ENCODE measurements at places on chromosomes 16 and 17.

DNA sequence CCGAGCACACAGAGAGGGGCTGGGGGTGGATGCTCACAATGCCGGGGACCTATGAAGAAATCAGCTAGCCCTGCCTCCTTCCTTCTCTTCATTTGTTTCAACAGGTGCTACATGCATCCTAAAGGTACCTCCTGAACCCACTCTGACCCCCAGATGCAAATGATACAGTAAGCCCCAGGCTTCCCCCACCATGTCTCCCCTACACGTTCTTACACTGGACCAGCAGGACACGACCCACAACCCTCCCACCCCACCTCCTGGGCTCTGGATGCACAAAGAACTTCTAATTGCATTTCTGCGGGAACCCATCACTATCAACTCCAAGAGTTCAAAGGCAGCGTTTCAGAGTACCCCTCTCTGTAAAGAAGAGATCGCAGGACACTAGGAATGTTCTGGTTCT is 2.1 kb downstream of the XYLT1 start:
- no peak for DNase-seq

DNA sequence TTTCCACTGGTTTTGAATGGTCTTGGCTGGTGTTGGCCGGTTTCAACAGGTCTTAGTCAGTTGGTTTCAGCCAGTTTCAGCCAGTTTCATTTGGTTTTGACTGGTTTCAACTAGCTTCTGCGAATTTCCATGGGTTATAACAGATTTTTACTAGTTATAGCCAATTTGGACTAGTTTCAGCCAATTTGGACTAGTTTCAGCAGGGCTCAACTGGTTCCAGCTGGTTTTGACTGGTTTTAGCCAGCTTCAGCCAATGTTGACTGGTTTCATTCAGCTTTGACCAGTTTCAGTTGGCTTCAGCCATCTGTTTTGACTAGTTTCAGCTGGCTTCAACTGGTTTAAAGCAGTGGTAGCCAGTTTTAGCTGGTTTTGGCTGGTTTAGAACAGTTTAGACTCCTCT is 432.6 kb downstream of the UTP18 start:
- no peak for DNase-seq

DNA sequence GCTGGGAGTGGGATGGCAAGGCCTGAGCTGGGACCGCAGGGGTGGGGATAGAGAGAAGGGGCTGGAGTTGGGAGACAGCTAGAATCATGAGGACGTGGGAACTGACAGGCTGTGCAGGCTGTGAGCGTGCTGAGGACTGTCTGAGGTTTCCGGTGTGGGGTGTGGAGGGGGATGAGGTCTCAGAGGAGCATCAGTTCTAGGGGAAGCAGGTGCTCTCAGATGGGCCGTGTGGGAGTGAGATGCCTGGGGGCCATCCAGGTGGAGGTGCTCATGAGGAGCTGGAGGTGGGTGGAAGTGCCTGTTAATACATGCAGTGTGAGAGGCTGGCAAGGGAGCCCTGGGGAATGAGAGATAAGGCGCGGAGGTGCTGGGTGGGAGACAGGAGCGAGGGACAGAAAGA is 27.2 kb downstream of the HASPIN start:
- DNase-seq = no peak

DNA sequence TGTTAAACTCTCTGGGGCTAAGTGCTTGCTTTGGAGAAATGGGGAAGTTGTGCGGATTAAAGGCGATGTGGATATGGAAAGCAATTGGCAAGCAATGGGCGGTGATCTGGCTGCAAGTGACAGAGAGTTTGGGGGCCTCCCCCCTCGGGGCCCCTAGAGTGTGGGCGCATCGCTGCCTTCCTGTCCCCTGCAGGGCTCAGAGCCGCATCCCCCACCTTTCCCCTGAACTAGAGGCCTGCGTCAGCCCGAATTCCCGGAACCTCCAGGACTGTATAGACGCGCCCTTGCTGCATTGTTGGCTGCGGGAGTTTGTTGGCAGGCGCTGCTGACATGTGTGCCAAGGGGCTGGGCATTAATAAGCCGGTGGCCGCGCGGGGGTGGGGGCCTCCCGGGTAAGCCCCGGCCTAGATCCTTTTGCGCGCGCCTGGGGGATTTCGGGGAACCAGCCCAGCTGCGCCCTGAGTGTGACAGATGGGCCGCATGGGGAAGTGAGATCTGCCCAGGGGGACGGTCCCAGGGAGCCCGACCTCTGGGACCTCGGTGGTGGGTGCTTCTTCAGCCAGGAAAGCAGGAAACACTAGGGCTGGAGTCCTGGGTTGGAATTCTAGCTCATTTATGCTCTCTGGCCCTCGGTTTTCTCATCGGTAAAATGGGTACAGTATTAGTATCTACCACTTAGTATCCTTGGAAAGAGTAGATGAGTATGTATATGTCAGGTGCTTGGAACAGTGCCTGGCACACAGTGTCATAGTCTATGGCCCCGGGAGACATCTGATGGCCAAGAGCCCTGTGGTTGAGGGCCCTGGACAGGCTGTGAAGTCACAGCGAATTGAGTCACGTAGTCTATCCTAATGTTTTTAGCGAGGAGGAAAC is 1.0 kb downstream of the EEF2K start:
- peak; percentile 51 for DNase-seq

GRCh38 chr17:17176341-17176740 is 29.8 kb downstream of the PLD6 start:
- no peak for DNase-seq

- no peak for DNase-seq
Observed at GRCh38 chr16:19664166-19664565, 53.9 kb downstream of the KNOP1 start.

- DNase-seq = no peak
Observed at GRCh38 chr17:298791-299450, 53.7 kb downstream of the RPH3AL start.

DNA sequence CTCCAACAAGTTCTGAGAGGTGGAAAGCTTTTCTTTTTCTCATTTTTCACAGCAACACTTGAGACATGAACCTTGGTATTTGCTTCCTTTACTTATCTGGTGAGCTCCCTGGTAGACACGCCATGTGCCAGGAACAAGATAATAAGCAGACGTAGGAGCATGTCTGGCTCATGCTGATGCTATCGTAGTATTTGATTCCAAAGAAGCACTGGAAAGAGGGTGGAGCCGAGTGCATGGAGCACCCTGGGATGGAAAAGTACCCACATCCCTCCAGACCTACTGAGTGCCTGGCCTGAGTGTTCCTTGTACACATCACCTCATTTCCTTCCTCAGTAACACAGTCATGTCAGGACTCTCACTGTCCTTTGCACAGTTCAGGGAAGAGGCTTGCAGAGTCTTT is 231.0 kb downstream of the CBLN1 start:
- DNase-seq = no peak

DNA sequence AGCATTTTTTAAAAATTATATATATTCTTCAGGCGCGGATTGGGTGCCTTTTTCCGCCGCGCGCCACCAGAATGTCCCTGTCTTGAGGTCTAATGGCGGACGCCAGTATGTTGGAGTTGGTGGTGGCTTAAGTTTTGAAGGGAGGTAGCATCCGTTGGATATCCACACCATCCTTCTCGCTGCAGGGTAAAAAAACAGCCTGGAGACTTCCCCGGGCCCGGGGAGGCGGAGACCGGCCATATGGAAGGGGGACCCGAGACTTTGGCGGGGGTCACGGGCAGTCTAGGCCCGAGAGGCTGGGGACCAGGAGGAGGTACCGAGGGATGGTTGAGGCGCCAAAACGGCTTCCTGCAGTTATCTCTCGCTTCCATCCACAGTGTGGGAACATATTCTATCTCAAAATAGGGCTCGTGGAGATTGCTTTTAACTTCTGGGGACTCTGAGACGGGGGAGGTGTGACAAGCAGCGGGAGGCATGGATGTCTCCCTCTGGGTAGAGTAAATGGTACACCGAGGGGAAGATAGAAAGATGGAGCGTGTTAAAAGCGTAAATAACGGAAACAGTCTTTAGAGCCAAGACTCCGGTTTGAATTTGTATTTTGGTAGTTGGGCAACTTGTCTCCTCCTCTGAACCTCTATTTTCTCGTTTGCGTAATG is at the start of gene SF3B3:
TSS of gene SF3B3 (plus strand) at position 74 of the 656 bp plus-strand sequence. CDS start 2,841 bp downstream, outside the sequence.
- no peak for DNase-seq

DNA sequence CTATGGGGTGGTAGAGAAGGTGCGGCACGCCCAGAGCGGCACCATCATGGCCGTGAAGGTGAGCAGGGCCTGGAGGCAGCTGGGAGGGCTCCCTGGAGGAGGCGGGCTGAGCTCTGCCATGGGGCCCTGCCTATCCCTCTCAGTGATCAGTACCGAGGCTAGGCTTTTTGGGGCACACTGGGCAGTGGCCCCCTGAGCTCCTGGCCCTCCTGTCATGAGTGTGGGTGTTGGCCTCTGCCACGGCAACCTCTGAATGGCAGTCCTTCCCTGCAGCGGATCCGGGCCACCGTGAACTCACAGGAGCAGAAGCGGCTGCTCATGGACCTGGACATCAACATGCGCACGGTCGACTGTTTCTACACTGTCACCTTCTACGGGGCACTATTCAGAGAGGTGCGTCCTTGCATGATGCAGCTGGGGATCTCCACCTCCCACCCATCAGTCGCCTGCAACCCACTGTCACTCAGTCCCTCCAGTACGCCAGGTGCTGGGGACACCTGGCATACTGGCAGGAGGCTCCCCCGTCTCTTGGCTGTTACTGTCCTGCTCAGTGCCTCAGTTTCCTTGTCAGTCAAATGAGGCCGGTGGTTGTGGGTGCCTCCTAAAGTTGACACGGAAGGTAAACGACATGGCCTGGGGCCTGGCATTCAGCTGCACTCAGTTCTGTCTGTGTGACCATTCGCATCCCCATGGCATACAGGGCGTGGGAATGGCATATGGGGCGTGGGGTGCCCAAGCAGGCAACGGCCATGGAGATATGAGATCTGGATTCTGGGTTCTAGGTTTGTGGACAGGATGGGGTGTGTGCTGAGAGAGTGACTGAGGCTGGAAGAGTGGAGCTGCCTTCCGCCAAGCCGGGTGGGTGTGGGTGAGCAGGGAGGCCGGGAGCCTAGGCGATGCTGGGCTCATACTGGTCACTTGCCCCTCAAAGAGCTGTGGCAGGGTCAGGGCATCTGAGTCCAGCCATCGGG is 16.4 kb downstream of the MAP2K3 start:
- no peak for DNase-seq

GRCh38 chr16:70749681-70750601 is 51.0 kb downstream of the VAC14 start:
- DNase-seq = no peak

All from LHCN-M2 (cell line).